ENCODE measurements at places on chromosomes 12 and 14. TPM values are rescaled to one million over a fixed set of nuclear protein-coding genes. Genes with fewer than 3 reads are reported as not detected.

PPFIA2 gene
- 31.1 TPM for total RNA-seq

GYS2 gene
- total RNA-seq, result not detected

- no peak for DNase-seq
These were observed 60.8 kb downstream of the SLC24A4 start for GRCh38 chr14:92383805-92384204.

DNA sequence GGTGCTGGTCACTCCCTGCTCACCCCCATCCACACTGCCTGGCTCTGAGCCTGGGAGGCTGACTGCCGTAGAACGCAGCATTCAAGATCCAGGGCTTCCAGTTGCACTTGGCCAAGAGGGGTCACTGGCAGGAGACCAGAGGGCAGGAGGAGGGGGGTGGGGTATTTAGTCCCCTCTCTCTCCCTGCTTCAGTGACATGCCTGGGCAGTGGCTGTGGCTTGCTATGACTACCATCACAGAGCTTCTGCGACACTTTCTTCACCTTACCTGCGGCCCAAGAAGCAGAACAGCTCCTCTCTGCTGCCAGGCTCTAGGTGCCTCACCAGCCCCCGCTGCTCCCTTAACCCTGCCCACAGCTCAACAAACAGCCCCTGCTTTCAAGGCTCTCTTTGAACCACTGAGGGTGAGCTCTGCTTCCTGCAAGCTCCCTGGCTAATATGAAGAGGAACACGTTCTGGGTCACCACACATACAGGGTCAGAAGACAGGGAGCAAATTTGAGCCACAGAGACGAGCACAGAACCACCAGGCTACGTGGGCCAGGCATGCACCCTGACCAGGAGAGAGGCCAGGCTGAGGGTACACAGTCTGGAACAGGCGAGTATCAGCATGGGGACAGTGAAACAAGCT, 55.7 kb downstream of the ITPK1 start:
- DNase-seq, result no peak

DNA sequence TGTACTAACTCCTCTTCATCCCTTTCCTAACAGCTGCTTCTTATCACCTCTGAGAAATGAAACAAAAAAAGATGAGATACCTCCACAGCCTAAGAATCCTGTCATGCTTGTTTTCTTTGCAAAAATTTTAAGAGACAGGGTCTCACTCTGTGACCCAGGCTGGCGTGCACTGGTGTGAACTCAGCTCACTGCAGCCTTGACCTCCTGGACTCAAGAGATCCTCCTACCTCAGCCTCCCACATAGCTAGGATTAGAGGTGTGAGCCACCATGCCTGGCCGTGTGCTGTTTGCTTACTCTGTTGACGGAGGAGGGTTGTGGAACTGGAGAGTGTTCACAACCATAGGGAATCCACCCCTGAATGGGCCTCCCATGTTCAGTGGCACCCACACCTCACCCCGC, 16.2 kb downstream of the CSRNP2 start:
- DNase-seq, result no peak

All from glutamatergic neuron (in vitro differentiated cells).